Naive thymus-derived CD4-positive, alpha-beta T cell (primary cell): ENCODE measurements at places on chromosomes 3 and 15. TPM values are rescaled to one million over a fixed set of nuclear protein-coding genes. Genes with fewer than 3 reads are reported as not detected.
A peak's percentile ranks its signal among the peaks of the same experiment; 100 is the strongest.

DNA sequence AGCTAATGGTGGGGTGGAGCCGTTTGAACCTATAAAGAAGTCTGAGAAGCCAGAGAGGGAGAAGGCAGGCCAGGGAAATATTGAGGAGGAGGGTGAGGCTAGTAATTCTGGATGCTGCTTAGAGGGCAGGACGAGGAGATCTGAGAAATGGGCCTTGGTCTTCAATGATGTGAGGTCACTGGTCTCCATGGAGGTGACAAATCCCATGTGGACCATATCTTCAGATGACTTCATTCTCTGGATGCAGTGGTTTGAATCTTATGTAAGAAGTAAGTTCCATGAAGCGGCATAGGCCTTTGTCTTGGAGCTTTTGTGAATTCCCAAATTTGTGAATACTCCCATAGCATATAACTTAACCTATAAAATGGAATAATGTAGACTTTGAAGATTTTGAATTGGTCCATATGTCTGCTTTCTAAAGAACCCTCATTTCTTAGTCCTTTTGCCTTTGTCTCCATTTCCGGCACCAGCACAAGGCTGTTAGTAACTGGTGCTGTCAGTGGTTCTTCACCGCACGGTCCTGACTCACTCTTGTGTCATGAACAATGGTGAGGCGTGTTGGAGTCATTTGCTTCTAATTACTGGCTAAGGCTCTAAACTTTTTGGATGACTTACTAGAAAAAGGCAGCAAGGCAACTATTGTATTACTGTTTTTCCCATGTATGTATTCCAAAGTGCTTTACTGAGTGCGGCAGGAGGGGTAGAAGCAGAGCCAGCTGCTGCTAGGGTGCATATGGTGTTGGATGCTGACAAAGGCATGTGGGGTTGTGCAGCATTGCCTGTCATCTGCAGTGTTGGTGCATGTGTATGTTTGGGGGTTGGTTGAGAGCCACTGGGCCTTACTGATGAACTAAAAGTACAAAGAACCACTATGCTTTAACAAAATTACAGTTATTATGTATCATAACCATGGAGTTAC is 279.3 kb upstream of the C2CD4B start:
- DNase-seq: no peak

GRCh38 chr3:20069178-20069532 is 28.9 kb downstream of the KAT2B start:
- DNase-seq: no peak

Gene GOLGA6D
- not detected for polyA plus RNA-seq

- DNase-seq: no peak
Observed at GRCh38 chr3:140545197-140545596, 132.7 kb upstream of the TRIM42 start.

Gene RABL3
- polyA plus RNA-seq: 30.2 TPM

DNA sequence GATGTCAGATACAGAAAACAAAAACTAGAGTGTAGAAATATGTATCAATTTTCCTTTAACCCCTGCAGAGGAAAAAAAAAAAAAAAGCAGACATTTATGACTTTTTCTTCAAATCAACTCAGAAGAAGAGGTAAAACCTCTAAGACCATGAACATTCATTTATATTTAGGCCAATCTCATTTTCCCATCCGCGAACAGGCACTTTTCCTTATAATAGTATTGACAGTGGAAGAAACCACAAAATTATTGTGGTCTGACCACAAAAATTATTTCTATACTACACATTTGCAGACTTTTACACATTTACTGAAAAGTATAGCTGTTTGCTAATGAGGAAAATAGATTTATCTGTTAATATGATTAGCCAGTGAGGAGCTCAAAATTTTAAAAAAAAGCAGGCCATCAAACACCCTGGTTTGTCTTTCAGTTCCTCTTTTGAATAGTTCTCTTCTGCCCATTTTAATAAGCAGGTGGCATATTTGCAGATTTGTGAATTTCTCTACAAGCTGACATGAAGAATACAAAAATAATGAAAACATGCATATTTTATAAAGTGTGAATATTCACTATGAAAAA is 5.7 kb downstream of the OSBPL11 start:
- DNase-seq: no peak

Gene SPATA12
- polyA plus RNA-seq: not detected

DNA sequence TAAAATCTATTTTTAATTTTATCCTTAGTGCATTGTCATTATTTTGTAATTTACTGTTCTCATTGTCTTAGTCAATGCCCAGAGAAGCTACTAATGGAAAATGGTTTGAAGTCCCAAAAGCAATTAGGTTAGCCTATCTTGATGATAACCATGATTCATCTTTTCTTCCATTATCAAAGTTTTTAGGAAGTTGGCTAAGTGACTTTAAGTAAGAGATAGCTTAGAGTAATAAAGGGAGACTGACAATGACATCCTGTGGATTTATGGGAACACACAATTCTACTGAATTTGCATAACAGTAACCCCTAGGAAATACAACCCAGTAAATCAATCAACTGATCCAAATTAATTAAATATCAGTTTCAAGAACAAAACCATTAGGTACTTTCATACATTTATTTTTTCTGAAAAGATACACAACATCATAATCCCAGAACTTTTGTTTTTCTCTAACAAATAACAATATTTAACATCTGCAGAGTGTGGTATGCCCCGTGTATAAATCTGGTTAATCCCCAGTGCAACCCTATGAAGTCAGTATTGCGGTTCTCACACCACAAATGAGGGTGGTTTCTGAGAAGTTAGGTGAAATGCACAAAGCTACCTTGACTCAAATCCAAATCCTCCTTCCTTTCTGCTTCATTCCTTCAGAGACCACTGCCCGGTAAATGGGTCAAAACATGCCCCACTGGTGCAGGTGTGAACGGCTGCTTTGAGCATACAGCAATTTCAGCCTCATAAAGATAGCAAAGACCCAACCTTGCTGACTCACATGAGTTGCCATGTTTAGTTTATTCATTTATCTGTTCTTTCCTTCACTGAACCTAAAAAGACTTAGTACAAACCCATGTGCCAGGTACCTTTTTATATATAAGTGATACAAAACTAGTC is 202.1 kb downstream of the TBL1XR1 start:
- no peak for DNase-seq

Gene SLC22A14
- polyA plus RNA-seq: not detected

GRCh38 chr15:51183076-51183475 is 88.4 kb upstream of the TNFAIP8L3 start:
- DNase-seq: no peak

DNA sequence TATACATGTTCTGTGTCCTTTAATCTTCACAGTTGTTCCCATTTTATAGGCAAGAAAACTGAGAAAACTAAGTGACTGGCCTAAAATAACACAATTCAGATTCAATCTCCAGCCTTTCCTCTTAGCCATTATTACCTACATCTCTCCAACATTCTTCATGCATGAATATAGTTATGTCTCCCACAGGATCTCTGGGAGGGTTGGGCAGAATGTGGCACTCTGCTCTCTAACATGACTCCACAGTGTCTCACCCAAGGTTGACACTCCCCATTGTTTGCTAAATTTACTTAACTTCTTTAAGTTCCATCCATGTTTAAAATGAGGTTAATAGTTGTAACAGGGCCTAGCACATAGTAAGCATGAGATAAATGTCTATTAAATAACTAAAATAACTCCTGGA is 276.3 kb downstream of the ERC2 start:
- no peak for DNase-seq

DNA sequence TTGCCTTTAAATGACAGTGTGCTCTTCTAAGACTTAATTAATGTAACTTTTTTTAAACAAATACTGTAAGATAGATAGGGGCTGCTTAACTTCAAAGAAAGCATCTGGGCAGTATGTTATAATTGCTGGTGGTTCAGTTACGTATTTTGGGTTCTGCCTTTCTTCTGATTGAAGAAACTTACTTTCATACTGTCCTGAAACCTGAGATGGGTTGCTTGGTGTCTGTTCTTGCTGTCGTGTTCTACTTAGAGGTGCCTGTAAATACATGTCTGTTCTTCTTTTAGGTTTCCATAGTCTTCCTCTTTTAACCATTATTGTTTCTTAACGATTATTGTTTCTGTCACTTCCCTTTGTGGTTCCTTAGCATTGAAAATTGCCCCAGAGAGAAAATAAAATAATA is 297.7 kb upstream of the CHRM5 start:
- no peak for DNase-seq

DNA sequence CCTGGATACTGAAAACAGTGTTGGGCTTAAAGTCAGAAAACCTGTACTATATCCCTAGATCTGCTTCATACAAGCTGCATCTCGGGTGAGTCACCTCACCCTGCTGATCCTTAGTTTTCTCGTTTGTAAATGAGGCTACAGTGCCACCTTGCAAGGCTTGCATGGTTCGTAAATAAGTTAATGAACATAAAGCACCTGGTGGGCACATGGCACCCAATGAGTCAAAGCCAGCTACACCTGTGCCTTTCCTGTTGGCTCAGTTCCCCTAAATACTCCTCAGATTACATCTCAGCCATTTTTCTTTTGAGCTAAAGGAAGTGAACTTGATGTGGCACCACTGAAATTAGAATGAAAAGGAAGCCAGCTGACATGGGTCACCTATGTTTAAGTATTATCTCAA is 26.5 kb downstream of the RTP1 start:
- no peak for DNase-seq

- no peak for DNase-seq
Observed at GRCh38 chr3:182914341-182914740, 66.0 kb downstream of the DCUN1D1 start.

- no peak for DNase-seq
Observed at GRCh38 chr15:32959077-32959476, 235.4 kb downstream of the FMN1 start.

- DNase-seq: no peak
Observed at GRCh38 chr3:72058493-72059081, 273.6 kb upstream of the PROK2 start.

DNA sequence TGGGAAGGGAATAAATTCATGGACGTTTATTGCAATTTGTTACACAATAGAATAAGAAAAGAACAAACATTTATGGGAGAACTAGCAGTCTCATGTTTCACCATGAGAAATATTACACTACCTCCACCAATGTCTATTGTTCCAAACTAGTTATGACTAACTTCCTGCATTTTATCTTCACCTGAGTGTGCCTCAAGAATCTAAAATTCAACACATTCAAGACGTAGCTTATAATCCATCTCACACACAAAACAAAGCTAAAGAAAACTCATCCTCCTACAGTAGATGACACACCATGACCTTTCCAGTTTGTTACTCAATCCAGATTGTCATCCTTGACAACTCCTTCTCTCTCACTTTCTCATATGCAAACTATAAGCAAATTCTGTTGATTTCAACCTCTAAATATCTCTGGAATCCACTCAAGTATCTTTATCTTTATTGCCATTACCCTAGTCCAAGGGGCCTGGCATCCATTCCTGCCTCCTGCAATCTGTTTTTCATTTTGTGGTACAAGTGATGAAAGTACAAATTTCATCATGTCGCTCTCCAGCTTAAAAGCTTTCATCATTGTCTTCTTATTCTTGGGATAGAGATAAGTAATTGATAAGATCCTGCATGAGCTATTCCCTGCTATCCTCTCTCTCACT is 229.9 kb downstream of the NR2F2 start:
- DNase-seq: no peak

GRCh38 chr15:65869954-65870871 is 922 bp downstream of the RAB11A start:
- peak; percentile 38 for DNase-seq

GRCh38 chr15:69394556-69395282 is 19.4 kb upstream of the KIF23 start:
- peak; percentile 62 for DNase-seq

Gene UBR1
- 18.8 TPM for polyA plus RNA-seq

- DNase-seq: no peak
Observed at GRCh38 chr3:174413062-174413912, 445.8 kb upstream of the NAALADL2 start.
